ENCODE measurements at places on chromosomes 7 and 10.

GRCh38 chr7:93551063-93551895 lies 23.2 kb downstream of the CALCR start:
- no peak for DNase-seq

GRCh38 chr7:151820491-151821105 lies 56.3 kb downstream of the PRKAG2 start:
- DNase-seq, result no peak

DNA sequence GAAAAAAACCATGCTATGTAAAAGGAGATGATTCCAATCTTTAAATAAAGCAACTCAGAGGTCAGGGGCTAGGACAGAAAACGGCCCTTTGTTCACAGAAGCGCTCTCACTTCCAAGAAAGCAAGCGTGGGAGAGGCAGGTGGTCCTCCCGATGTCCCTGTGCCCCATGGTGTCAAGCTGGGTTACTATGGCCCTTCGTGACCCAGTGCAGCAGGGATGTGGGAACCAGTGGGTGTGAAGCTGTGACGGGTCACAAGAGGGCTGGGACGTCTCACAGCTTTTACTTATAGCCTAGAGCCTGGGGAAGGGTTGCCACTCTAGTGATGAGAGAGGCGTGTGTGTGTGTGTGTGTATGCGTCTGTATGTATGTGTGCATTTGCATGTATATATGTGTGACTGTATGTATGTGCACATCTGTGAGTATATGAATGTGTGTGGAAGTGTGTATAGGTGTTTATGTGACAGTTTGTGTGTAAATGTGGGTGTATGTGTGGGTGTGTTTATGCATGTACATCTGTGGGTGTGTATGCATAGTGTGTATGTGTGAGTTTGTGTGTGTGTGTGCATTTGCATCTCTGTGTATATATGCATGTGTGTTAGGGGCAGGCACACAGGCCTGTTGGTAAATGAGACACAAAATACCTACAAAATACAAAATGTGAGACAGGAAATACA lies 25.2 kb downstream of the HTRA1 start:
- no peak for DNase-seq

GRCh38 chr10:125121003-125121402 lies 39.4 kb downstream of the CTBP2 start:
- no peak for DNase-seq

GRCh38 chr7:25068502-25069213 lies 56.4 kb downstream of the CYCS start:
- DNase-seq, result no peak

DNA sequence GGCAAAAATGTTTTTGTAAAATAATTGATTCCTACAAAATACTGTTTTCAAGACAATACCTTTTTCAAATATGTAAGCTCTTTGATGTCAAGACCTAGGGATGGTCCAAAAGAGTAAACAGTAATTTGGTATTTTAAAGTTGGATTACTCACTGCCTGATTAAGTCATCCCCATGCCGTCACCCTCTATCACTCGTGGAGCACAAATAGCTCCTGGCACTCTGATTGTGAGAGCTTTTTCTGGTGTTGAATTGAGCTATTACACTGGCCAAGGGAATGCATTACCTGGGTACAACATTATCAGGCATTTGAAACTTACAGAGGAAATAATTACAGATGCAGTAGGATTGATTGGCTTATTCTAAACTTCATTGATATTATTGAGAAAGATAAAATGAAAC lies 231.9 kb upstream of the GRM3 start:
- no peak for DNase-seq

DNA sequence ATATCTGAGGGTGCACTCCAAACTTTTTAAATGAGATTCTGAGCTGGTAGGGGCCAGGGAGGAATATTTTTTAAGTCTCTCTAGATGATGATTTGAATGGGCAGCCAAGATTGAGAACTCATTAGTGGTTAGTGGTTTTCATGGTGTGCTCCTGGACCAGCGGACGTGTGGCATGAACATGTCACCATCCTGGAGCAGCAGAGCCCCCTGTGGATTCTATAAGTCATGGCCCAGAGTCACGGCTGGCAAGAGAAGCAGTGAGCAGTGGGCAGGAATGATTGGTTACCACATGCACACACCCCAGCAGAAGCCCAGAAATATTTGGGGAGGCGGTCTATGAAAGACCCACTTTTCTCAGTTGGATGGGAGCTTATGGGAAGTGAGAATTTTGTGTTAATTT lies 21.2 kb upstream of the UCN3 start:
- no peak for DNase-seq

GRCh38 chr10:110852255-110852896 lies 19.4 kb upstream of the PDCD4 start:
- DNase-seq, result no peak

- no peak for DNase-seq
These were observed 4.7 kb upstream of the EIF5AL1 start for GRCh38 chr10:79507440-79508167.

DNA sequence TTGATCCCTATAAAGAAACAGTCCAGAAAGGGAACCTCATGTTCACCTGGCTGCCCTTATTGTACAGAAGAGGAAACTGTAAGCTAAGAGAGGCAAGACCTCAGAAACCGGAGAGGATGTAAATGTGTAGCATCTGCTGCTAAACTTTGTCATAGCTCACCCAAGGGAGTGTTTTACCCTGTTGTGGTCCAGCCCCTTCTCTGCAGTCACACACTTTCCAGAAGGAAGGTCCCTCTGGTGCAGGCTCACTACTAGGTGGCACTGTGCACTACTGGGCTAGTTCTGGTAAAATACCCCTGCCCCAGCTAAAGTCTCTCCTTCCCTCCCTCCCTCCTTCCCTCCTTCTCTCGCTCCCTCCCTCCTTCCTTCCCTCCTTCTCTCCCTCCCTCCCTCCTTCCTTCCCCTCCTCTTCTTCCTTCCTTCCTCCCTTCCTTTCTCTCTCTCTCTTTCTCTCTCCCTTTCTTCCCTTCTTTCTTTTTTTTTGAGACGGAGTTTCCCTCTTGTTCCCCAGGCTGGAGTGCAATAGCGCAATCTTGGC lies 42.5 kb upstream of the LCOR start:
- DNase-seq, result peak; percentile 68

DNA sequence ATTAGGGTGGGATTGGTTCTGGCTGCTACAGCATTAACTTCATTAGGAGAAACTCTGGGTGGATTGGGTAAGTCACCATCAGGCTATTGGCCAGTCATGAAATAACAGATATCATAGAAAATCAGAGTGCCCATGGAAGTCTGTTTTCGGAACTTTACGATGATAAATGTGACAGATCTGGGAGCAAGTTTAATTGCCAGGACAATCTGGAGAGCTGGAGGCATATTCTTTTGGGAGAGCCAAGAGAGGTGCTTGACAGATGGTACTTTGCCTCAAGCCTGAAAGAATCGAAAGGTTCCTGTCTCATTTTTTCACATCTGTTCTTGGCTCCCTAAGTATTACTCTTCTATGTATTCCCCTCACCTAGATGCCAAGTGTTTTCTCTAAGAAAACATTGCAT lies 369.9 kb downstream of the CNTNAP2 start:
- no peak for DNase-seq

GRCh38 chr10:34655286-34656170 lies 159.6 kb downstream of the PARD3 start:
- peak; percentile 32 for DNase-seq

GRCh38 chr10:91032611-91033206 lies 111.8 kb upstream of the ANKRD1 start:
- DNase-seq, result no peak

GRCh38 chr10:32650246-32650655 lies 204.3 kb downstream of the CCDC7 start:
- peak; percentile 9 for DNase-seq

DNA sequence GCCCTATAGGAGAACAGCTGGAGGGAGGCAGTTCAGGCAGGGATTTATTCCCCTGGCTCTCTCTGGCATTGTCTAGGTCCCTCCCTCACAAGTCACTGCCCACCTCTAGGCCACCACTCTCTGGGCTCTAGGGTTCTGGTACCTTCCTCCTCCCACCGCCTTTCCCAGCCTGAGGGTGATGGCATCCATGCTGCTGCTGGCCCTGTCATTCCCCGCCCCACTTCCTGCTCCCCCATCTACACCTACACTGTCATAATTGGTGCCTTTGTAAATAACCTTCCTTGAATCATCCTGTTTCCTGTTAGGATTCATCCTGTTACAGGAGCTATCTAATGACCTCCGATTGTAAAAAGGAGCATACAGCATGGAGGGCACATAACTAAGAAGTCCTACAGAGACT lies 303.3 kb upstream of the COBL start:
- no peak for DNase-seq

GRCh38 chr7:155766386-155766785 lies 45.9 kb downstream of the SHH start:
- DNase-seq, result no peak

- DNase-seq, result peak; percentile 51
These were observed 3.7 kb upstream of the NDST2 start for GRCh38 chr10:73814896-73815718.

DNA sequence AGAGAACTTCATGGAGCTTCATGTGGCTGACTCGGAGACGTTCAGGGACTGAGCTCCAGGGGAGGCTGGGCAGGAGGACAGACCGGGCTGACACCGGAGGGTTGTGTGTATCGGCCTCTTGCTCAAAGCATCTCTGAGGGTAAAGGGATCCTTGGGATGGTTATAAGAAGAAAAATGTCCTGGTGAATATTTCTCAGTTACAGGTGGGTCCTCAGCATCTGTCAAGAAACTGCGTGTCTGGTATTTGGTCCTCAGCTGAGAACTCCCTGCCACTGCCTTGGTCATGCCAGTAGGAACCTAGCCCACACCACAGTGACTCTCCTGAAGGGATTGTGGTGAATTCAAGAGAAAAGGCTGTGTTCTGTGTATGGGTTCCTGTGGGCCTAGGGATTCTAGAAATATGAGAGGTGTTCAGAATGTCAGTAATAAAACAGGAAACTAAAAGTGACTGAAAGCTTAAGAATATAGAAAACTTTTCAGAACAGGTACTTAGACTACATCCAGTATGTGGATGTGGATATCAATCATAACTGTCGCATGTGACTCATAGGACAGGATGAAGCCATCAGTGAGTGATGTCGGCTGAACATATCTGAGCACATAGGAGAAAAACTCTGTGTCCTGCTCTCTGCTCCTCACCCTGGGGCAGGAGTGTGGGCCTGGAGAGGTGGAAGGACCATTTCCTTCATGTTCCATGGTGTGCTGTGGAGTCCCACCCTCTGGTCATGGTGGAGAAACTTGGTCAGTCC lies 28.4 kb downstream of the MBL2 start:
- DNase-seq, result no peak

- peak; percentile 53 for DNase-seq
These were observed 129.3 kb downstream of the MYOF start for GRCh38 chr10:93352638-93353383.

DNA sequence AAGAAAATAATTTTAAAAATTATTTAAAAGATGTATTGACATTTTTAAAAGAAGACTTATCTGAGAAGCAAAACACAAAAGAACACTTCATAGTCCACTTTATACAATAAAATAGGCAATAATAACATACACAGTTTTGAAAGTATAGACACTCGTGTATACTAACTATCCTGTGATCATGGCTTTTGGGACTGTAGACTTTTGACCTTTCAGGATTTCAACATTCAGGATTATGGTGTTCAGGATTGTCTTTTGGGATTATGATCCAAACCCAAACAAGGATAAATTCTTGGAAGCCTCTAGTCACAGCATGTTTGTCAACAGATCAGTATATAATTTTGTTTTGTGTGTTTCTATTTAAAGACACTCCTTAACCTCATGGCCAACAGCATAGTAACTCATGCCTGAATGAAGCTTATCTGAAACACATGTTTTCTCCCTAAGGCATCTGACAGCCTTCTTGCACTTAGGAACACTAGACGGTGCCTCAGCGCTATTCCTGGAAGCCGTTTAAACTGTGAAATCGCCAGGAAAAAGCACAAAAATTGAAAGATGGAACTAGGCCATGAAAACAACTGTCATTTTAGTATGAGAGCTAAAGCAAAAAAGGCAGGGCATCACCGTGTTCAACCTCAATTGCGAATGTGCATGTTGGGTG lies 29.9 kb downstream of the GSAP start:
- DNase-seq, result no peak

GRCh38 chr10:43904301-43904700 lies 255.6 kb upstream of the ZNF32 start:
- no peak for DNase-seq

GRCh38 chr10:99695761-99696160 lies 36.2 kb downstream of the COX15 start:
- no peak for DNase-seq

DNA sequence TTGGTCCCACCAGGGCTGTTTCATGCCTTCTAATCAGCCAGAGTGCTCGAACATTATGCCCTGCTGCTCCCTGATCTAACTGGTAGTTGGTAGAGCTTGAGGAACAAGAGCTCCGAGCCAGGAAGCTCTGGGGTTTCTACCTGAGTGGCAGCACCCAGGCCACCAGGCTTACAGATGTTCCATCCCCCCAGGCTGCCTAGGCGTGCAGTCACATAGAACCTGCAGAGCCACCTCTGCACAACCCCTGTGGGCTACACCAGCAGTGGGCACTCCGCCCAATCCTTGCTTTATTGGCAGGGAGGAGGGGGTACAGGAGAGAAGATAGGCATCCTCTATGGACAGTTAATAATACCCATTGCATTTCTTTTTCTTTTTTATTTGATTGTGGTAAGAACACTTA lies 21.8 kb downstream of the MAP3K8 start:
- no peak for DNase-seq

DNA sequence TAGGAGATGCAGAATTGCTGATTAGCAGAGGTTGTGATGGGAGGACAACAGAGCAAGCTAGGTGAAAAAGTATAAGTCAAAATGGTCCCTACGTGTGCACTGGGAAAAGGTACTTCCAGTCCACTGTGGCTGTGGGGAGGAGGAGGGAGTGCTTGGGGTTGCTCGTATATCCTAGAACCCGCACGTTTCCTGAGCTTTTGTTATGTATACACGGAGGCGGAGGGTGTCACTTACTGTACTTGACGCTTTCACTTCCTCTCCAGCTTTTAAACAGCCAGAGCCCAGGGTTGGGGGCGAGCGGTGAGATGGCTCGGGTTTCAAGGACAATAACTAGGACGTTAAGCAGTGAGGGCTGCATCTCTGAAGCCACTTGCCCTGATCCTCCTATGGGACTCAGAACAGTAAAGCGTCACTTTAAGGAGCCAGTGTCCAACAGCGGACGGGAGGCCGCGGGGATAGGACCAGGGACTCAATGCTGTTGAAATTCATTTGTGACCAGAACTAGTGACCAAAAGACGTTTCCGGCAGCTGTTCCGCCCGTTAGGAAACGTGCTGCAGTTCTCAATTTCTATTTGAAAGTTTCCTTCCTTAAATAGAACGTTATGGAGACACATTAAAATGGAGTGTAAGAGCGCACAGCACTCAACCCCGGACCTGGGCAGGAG lies 985 bp upstream of the ETV1 start:
- DNase-seq, result peak; percentile 18

DNA sequence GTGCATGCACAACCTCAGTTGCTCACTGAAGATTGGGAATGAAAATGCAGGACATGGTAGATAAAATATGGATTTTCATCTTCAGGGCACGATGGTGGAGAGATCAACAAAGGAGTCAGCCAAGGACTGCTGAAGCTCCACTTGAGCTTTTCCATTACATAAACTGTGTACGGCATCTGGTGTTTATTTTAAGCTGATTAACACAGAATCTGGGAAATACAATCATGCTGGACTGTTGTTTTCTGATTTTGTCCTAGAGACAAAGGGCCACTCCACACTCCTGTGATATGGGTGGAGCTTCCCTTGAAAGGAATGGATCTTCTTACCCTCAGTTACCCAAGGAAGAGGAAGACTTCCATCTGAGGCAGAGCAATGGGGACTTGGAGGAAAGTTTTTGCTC lies 120.6 kb downstream of the SAMD9 start:
- no peak for DNase-seq

- peak; percentile 8 for DNase-seq
These were observed 38.5 kb upstream of the STEAP4 start for GRCh38 chr7:88344956-88345832.

- peak; percentile 87 for DNase-seq
These were observed 6.9 kb downstream of the MMD2 start for GRCh38 chr7:4951903-4952636.

Measured in GM20000 (cell line).